ENCODE measurements at places on chromosomes 6 and 20.

DNA sequence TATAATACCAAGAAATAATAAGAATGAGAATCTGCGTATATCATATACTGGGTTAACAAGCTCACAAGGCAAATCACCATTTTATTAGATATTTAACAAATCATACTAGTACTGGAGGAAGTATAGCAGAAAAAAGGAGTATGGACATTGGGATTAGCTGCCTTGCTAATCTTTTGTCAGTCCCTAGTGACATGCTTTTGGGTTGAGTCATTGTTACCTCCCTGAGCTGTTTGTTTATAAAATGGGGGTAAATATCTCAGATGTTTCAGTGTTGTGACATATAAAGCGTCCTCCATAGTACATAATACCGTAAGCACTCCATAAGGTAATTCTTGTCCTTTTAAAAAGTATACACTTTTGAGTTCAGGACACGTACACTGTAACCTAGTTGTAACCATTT, 107.0 kb downstream of the ESR1 start:
- no peak for DNase-seq

- DNase-seq, result no peak
These were observed 122.2 kb upstream of the SYNCRIP start for GRCh38 chr6:85764844-85765243.

- DNase-seq, result peak; percentile 53
These were observed 105.5 kb downstream of the AGPAT4 start for GRCh38 chr6:161168281-161168891.

- no peak for DNase-seq
These were observed 22.9 kb downstream of the TMC2 start for GRCh38 chr20:2559279-2559626.

DNA sequence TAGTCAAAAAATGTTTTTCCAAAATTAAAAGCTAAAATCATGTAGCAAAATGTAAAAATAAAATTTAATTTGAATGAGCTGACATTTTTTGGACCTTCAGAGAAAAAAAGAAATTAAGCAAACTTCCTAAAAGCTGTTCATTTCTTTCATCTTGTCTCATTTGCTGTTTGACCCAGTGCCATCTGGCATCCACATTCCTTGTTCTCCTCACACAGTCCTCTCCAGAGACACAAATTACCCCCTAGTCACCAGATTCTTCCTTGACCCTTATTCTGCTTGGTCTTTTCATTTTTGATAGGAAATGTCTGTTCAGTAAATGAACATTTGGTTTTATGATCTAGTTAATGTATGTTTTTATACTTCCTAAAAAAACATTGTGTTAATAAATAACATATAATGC, 55.2 kb downstream of the HDDC2 start:
- no peak for DNase-seq

GRCh38 chr20:58843128-58843556, 7.6 kb downstream of the GNAS-AS1 start:
- DNase-seq, result no peak

DNA sequence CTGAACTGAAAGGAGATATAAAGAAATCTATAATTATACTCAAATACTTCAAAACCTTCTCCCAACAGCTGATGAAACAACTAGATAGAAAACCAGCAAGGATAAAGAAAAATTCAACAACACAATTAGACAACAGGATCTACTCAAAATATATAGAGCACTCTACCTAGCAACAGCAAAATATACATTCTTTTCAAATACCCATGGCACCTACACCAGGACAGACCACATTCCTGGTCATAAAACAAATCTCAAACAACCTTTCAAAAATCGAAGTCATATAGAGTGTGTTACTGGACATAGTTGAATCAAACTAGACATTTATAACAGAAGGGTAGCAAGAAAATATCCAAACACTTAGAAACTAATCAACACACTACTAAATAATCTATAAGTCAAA, 43.2 kb downstream of the RNF24 start:
- DNase-seq, result no peak

- DNase-seq, result no peak
These were observed 18.4 kb upstream of the MCM9 start for GRCh38 chr6:118953391-118953790.

DNA sequence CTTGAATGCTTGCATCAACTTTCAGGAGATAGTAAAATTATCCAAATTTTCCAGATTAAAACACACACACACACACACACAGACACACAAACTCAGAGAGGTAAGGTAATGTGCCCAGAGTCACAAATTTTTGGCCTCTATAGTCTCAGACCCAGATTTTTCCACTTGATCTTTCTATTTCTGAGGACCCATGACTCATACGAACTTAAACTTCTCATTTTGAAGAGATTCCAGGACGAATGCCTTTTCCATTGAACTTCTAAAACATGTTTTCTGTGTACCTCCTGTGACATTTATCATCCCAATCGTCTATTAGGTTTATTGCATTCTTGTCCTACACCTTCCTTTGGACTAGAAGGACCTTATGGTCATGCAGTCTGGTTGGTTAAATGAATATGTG, 172.9 kb upstream of the COL21A1 start:
- DNase-seq, result no peak

DNA sequence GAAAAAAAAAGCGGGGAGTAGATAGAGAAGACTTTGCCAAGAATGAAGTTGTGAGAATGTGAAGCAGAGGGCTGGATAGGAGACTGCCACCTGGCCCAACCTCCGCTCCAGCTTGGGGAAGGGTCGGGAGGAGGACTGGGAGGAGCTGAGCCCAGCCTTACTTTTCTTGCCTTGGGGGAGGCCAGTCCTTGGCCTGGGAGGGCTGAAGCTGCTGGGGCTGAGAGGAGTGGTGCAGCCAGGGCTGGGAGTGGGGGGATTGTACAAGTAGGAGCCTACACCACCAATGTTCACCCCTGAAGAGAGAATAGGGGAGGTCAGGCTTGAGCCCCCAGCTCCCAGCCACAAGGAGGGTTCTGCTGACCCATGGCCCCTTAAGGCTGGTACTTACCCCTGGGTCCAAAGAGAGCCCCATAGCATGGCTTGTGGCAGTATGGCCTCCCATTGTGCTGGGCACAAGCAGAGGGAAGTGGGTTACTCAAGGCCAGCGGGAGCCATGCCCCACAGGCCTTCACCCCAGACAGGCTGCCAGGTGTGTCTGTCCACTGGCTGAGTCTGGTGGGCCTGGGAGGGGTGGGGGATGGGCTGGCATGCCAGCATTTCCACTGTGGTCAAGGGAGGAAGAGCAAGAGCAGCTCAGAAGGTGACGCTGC, 1.1 kb downstream of the CRIP3 start:
- DNase-seq, result no peak

DNA sequence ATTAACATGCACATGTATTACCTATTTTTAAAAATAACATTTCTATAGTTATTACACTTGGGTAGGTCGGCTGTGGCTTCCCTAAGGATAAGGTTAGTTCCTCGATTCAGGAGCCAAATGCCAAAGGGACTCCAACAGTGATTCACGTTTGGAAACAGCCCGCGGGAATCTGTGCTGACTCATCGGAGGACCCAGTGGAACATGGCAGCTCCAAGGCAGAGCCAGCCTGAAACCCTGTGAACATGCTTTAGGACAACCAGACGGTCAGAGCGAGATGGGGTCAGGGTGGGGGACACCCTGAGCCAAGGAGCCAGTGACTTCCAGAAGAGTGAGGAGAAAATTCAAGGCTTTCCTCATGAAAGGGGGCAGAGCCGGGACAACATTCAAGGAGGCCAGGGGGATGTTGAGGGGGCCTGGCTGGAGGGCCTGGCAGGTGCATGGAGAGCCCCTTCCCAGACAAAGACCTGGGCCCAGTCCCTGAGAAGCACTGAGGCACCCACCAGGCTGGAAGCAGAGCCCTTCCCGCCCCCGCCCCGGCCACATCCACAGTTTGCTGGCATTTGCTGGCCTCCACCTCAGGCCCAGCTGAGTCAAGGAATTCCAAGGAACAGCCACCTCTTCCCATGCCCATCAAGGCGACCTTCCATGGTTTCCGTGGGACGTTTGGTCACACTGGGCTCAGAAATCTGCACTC, 133.2 kb downstream of the SNX5 start:
- no peak for DNase-seq

DNA sequence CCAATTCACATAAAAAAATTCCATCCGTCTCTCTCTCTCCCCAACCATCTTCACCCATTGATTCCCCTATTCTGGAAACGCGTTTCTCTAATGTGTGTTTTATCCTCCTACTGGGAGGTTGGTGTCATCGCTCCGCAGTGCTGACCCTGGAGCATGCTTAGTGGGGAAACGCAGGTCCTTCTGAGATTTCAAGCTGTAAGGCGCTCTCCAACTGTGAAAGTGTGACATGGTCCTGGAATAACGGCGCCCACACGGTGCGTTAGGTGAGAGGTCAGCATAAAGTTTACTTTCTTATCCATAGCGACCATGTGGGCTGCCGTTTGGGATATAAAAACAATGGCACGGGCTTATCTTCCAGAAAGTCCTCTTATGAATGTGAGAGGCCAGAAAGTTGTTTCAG, 123.9 kb downstream of the WDR27 start:
- no peak for DNase-seq

GRCh38 chr20:37749218-37749617, 55.4 kb downstream of the CTNNBL1 start:
- no peak for DNase-seq

GRCh38 chr6:169215201-169215681, 38.4 kb downstream of the THBS2 start:
- no peak for DNase-seq

- no peak for DNase-seq
These were observed 67.6 kb upstream of the BACH2 start for GRCh38 chr6:90364286-90364685.

DNA sequence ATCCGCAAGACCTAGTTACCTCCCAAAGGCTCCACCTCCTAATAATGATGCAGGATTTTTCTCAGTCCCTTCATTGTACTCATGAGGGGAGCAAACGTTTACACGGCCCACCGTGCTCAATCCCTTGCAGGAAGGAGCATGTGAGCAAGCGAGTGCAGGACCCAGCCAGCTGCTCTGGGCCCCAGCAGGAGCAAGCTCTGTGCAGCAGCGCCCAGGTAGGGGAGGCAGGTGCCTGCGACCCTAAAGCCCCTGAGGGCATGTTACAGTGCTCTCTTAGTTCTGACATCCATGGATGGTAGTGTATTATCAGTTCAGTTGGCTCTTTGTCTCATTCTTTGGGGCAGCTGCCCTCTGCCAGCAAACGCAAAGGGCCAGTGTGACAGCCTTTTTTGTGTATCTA, 143.4 kb downstream of the TBXT start:
- DNase-seq, result no peak

- DNase-seq, result no peak
These were observed 69.6 kb downstream of the HFE start for GRCh38 chr6:26156850-26157250.

GRCh38 chr6:136226674-136227377, 23.3 kb downstream of the MTFR2 start:
- DNase-seq, result no peak

DNA sequence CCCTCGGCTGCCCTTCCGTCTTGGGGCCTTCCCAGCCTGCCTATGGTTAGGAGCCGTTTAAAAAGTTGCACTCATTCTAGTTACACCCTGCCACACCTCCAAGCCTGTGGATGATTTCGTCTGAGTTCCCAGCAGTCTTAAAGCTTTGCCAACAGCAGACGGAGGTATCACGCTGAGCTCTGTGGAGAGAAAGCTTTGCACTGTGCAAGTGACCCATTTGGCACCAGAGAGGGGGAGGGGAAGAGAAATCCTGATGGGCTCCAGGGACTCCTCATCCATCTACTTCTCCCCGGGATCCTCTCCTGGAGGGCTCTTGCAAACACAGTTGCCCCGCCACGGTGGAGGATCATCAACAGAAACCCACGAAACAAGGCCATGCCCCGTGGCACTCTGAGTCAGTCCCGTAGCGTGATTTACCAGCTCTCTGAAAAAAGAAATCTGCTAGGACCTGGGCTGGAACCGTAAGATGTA, 98.8 kb upstream of the CITED2 start:
- DNase-seq, result peak; percentile 64

DNA sequence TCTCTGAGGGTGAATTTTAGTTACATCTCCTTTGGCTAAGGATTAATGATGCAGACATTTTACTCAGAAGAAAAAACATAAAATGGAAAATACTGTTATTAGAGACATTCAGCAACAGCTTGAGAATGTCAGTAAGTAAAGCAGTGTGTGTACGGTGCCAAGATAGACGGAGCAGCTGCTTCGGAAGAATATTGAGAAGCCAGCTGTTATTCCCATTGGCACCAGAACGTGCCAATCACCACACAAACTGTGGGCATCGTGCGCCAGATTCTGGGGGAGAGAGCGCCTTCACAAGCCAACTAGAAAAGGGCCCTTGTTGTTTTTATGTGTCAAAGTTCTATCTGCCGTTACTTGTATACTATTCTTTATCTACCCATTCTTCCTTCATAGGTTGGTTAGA, 163.4 kb downstream of the MTFR2 start:
- DNase-seq, result no peak

DNA sequence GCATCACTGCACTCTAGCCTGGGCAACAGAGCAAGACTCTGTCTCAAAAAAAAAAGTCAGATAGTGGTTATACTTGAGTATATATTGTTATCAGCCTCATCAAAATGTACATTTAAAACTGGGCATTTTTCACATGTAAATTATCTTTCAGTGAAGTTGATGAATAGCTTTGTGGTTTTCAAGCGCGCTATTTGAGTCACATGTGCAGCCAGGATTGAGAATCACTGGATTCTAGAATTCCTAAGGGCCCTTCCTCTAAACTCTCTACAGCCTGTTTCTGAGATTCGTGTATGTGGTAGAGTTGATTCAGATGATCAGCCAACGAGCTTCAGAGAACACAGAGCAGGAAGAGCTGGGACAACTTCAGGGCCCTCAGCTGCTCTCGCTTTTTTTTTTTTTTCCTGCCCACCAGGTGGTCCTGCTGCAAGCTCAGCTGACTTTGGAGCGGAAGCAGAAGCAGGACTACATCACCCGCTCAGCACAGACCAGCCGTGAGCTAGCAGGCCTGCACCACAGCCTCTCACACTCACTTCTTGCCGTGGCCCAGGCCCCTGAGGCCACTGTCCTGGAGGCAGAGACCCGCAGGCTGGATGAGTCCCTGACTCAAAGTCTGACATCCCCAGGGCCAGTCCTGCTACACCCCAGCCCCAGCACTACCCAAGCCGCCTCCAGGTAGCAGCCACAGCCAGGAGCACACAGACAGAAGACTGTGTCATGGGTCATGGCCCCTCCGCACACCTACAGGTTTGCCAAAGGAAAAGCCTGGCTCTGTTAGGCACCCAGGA, 18.3 kb downstream of the C20orf173 start:
- no peak for DNase-seq

GRCh38 chr6:145878591-145879295, 64.1 kb upstream of the FBXO30 start:
- no peak for DNase-seq

DNA sequence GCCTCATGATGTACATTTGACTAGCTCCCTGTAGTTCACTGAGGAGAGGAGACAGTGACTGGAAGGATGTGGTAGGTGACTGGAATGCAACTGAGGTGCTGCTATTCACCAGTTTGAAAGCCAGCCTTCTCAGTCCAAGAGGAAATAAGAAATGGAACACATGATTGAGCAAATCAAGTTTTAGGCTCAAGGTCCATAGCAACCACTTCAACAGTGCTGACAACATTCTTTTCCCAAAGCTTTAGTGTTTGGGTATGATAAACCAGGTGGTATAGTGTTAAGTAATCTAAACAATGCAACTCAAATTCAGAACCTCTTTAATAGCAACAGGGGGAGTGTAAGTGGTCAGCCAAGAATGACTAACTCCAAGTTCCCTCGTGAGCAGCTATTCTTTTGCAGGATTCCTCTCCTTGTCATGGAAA, 9.2 kb downstream of the ZHX3 start:
- no peak for DNase-seq
